ENCODE measurements at places on chromosomes 1 and 21.

DNA sequence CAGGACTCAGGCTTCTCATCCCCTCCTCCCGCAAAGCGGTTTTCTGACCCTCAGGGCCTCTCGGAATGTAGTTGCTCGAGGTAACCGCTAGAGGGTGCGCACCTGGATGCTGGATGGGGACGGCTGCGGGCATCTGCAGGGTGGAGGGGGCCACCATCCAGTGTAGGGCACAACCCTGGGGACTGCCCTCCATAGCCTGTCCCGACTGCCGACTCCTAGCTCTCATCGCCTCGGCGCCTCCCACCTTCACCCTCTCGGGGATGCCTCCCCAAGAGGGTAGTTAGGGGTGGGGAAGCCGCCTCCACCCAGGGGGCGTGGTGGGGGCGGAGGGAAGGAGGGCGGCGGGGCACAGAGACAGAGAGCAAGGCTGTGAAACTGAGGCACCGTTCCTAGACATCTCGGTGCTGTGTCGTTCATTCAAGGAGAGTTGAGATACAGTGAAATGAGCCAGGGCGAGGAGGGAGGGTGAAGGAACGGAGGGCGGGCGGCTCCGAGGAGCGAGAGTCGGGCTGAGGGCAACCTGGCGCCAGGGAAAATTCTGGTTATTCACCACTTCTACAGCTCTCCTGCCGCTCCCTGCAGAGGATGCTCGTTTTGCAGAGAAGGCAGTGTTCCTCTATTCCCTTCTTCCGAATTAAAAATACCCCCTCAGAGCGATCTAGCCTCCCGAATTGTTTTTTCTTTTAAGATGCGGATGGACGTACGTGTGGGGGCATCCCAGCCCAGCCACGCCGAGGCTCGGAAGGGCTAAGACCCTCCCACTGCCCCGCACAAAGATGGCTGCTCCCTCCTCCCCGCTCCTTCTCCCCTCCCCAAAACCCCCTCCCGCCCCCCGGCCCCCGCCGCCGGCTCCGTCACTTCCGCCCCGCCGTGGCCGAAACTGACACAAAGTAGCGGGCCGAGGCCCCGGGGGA, at the start of gene ATP8B2:
TSS of gene ATP8B2 (plus strand) at position 857 of the 914 bp plus-strand sequence. CDS start 2,617 bp downstream, outside the sequence.
- peak; percentile 63 for DNase-seq

DNA sequence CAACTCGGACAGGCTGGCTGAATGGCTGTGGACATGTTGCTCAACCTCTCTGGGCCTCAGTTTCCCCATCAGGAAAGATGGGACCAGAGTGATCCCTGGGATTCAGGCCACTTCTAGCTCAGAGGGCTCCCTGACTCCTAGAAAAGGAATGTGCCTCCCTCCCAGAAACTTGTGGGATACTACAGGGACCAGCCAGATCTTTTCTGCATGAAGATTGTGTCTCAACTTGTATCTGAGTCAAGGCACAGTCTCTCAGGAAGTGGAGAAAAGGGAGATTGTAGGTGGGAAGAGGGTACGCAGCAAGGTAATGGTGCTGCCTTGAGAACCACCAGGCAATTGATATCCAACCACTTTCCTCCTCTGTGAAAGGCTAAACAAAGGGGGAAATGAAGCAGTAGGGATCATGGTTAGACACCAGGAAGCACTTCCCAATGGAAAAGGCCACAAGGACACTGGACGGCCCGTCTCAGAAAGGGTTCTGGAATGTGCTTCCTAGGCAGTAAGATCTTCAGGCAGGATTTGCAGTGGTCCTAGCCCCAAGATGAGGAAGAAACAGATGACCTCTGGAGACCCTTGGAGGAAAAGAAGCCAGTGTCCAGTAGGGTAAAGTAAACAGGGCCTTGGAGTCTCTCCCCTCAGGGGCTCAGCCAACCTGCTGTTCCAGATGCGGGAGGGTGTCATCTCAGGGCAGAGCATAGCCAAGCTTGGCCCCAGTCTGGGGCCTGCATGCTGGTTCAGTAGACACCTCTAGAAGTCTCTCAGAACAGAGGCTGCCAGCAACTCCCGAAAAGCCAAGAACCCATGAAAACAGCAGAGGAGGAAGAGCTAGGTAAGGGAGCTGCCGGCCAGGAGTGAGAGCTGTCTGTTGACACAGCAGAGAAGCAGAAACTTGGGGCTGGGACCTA, 16.8 kb downstream of the IFFO2 start:
- no peak for DNase-seq

- no peak for DNase-seq
Observed at GRCh38 chr1:94538243-94538827, 3.2 kb downstream of the F3 start.

GRCh38 chr1:109248797-109249629, at the start of gene CELSR2:
Gene CELSR2, plus strand, starts transcription at chr1:109249539. Its CDS starts 541 bp downstream, at chr1:109250080.
- DNase-seq = peak; percentile 21

DNA sequence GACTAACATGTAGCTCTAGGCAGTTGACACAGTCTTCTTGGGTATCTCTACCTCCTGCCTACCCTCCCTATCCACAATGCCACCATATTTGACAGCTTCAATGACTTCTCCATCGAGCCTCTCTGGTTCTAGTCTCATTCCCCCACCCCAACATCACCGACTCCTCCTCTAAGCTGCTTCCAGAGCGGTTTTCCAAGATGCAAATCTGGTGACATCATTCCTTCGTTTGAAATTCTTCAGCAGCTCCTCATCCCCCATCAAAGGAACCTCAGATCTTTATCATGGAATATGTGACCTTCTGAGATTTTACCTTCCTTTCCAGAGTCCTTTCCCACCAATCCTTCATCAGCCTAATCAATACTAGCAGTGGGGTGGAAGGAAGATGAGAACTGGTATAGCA, 352.4 kb upstream of the RUNX1 start:
- DNase-seq = no peak

GRCh38 chr1:154620751-154621150, 12.8 kb upstream of the ADAR start:
- DNase-seq = no peak

DNA sequence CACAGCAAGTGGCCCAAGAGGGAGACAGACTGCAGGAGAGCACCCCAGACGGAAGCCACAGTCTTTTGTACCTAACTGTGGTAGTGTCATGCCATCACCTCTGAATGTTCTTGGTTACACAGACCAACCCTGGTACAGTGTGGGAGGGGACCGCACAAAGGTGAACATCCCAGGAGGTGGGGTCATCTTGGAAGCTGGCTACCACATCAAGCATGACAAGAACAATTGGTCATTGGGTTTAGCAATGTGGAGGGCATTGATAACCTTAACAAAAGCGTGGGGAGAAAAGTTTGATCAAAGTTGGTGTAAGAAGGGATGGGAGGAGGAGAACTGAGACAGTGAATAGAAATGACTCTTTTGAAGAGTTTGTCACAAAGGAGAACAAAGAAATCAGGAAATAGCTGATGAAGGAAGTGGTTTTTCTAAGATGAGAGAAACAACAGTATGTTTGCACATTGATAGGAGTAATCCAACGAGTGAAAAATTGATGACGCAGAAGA, 87.1 kb upstream of the CACNA1E start:
- DNase-seq = peak; percentile 9

DNA sequence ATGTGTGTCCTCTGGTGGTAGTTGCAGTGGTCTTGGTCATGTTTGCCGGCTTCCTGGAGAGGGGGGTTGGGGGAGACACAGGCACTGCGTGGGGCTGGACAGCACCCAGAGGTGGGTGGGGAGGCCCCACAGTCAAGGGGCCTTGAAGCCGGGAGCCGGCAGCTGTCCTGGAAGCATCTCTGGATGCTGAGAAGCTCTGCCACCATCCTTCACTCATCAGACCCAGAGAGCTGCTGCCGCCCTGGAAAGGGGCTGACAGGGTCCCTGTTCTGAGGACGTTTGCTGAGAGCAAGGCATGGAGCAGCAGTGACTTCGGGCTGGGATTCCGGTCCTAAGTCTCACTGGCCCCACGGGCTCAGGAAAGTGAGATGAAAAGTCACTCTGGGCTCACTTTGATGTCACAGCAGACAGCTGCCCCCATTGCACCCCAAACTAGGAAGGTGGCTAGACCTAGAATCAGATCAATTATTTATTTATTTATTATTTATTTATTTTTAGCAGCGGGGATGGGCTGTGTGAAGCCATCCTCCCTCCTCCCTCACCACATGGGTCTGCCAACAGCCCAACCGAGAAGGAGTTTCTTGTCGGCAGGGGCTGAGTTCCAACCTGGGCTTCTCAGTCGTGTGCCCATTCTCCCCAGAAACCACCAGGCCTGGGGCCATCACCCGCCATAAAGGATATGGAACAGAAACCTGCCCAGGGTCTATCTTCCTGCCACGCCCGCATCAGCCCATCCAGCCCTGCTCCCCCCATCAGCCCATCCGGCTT, 547.4 kb downstream of the PTPRU start:
- no peak for DNase-seq

DNA sequence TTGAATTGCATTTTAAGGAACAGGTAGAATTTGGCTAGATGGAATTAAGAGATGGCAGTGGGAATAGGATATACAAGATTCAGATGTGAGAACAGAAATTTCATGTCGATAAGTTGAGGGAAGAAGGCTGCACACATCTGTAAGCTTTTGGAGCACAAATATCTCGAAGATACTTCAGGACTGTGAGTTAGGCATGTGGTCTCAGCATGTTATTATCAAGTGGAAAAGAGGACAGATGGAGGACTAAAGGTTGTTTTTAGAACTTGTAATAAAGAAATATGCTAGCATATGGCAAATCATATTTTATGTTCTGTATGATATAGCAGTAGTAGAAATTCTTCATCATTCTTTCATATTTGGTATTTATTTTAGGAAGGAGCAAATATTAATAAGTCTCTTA, 61.5 kb downstream of the KIF1B start:
- no peak for DNase-seq

DNA sequence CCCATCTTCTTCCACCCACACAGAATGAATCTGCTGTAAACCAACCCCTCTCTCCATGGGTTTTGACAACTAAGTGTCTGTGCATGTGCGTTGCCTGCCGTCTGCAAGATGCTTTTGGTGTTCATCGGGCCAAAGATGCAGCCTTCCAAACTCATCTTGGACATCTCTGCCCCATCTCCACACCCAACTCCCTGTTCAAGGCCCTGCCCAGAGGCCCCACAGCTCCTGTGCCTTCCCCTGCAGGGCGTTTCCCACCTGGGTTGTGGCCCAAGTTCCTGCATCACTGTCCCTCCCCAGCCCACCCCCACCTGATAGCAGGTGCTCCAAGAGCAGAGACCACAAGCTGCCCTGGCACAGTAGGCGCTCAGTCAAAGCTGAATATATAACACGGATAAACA, 103.2 kb downstream of the BCAR3 start:
- no peak for DNase-seq

Measured in stimulated activated CD8-positive, alpha-beta memory T cell treated with anti-CD3 and anti-CD28 coated beads, Interleukin-2, amount 100 ng/mL, for 1 hour (primary cell).